ENCODE measurements at places on chromosomes 7 and 10.

DNA sequence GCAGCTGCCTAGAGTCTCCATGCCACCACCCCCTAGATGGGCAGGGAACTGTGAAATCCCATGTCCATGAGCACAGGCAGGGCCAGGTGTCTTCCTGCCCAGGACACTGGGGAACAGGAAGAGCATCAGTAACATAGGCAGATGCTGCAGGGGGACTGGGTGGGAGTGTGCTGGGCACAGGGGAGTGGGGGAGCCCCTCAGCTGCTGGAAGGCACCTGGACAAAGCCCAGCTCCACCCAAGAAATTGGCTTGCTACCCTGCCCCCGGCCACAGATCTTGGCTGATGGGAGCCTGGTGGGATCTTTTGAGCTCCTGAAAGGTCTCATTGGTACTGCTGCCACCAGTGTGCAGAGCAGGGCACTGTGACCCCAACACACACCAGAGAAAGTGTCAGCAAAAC is 66.7 kb downstream of the TCERG1L start:
- no peak for DNase-seq

GRCh38 chr7:219581-220150 is 27.3 kb downstream of the FAM20C start:
- DNase-seq = no peak

- no peak for DNase-seq
Observed at GRCh38 chr7:34133356-34133982, 228.1 kb downstream of the BMPER start.

DNA sequence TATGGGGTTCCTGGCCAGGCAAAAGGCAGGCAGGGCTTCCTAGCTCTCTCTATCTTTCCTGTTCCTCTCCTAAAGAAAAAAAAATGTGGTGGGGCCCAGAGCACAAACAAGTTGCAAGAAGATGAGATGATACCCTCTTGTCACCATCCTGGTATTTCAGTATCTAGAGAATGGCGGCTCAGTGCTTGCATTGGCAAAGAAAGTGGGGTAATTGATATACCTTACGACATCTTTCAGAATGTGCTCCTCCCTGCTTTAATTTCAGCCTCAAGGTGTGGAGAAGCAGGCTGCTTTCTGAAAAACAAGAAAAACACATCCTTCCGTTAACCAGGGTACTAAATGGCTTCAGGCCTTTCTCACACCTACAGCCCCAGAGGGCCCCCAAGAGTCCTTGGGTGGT is 34.5 kb upstream of the CUX1 start:
- DNase-seq = no peak

DNA sequence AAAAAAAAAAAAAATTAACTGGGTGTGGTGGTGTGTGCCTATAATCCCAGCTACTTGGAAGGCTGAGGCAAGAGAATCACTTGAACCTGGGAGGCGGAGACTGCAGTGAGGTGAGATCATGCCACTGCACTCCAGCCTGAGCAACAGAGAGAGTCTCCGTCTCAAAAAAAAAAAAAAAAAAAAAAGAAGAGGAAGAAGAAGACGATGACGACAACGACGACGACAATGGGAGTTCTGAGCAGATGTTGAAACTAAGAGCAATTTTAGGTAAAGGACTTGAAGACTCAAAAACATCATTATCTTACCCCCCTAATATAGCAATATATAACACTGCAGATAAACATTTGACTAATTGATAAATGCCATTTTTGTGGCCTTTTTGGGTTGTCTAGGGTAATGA is 39.5 kb upstream of the PPP1R17 start:
- no peak for DNase-seq

DNA sequence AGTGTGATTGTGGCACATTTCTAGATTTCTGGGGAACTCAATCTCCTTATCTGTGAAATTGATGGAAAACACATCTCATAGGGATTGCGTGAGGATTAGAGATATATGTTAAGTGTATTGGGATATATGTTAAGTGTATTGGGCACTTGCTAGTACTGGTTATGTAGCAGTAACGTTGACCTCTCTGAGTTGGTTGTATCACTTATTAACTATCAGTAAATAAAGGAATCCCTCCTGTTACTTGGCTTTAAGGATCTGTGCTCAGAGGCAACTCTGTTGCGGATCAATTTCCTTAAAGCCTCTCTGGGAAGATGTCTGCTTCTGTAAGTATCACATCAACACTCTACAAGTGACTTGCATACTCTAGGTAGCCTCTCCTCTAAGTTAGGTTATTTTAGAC is 25.2 kb downstream of the GNAI1 start:
- no peak for DNase-seq

DNA sequence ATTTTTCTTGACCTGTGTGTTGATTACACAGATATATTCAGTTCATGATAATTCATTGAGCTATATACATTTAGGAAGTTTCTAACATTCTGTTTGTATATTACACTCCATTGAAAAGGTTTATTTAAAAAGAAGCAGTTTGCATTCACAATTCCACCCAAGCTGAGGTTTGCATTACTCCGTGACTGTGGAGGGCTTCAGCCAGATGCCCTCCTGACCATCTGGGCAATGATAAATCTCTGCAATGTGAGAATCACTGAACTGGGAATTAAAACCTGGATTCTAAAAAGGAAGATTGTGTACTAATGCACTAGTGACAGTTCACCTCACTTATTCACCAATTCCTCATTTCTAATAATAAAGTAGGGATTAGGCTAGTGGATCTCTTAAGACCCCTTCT is 36.4 kb upstream of the CYP2C9 start:
- DNase-seq = no peak

DNA sequence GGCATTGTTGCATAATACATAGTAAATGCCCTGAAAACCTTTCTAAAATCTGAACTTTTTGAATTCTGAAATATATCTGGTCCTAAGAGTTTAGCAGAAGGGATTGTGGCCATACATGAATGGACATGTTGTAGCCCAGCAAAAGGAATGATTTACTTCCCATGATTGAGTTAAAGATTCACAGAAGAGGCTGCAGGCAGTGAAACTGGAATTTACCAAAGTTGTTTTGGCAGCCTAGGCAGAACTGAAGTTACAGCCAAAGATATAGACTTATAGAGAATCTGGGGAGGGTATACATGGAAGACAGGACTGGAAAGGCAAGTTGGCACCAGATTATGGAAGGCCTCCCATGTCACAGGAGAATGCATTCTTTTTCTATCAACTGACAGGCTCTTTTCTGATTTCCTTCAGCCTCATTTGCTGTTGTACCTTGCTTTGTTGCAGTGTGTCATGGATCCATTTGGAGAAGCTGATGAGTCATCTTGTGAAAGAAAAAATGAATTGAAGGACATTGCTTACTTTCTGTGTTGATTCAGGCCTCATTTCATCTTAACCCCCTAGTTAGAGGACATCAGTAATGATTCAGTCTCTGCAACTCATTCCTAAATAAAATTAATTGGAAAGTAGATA is 356.2 kb upstream of the LRGUK start:
- DNase-seq = no peak

DNA sequence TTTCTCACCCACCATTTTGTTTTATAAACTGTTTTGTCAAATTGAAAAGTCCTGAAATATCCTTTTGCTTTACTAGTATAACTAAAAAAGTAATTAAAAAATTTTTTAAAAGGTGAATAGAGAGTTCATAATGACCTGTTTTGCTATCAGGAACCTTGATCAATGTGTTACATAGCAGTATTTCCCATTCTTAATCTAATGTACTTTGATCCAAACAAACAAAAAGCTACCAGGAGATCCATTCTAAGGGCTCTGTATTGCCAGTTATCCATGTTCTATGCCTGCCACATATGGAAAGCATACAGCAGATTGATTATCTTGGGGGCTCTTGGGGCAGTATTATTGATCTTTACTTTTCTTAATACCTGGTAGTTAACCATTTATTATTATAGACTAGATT is 32.1 kb downstream of the ZMYND11 start:
- no peak for DNase-seq

GRCh38 chr7:13476881-13477444 is 512.5 kb downstream of the ETV1 start:
- DNase-seq = no peak

- no peak for DNase-seq
Observed at GRCh38 chr7:92313055-92313454, 67.3 kb downstream of the ANKIB1 start.

- DNase-seq = no peak
Observed at GRCh38 chr10:12308057-12308456, 41.3 kb upstream of the CAMK1D start.

DNA sequence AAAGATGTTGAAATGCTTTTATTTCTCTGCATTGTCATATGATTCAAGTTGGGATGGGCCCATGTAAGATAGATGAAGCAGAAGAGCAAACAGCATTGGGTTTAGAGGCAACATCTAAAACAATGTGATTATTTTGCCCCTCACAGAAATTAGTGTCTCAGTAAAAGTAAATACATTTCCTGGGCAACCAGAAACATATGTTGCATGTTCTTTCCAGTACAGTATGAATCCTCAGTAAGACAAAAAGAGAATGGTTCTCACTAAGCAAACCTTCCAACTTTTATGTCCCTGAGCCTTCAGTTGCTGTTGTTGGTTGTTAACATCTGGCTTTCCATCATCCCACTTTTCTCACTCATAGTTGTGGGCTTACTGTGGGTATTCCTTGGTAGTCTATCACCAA is 222.5 kb upstream of the PRPS1L1 start:
- no peak for DNase-seq

GRCh38 chr7:141102436-141102835 is 28.6 kb downstream of the TMEM178B start:
- DNase-seq = no peak

GRCh38 chr7:3107889-3108570 is 64.4 kb upstream of the CARD11 start:
- no peak for DNase-seq

- no peak for DNase-seq
Observed at GRCh38 chr7:2610898-2611297, 20.9 kb upstream of the TTYH3 start.

GRCh38 chr7:106865130-106866041 is at the start of gene PIK3CG:
PIK3CG (plus strand) TSS chr7:106865282; CDS start chr7:106867562, 2,280 bp downstream.
- DNase-seq = no peak

DNA sequence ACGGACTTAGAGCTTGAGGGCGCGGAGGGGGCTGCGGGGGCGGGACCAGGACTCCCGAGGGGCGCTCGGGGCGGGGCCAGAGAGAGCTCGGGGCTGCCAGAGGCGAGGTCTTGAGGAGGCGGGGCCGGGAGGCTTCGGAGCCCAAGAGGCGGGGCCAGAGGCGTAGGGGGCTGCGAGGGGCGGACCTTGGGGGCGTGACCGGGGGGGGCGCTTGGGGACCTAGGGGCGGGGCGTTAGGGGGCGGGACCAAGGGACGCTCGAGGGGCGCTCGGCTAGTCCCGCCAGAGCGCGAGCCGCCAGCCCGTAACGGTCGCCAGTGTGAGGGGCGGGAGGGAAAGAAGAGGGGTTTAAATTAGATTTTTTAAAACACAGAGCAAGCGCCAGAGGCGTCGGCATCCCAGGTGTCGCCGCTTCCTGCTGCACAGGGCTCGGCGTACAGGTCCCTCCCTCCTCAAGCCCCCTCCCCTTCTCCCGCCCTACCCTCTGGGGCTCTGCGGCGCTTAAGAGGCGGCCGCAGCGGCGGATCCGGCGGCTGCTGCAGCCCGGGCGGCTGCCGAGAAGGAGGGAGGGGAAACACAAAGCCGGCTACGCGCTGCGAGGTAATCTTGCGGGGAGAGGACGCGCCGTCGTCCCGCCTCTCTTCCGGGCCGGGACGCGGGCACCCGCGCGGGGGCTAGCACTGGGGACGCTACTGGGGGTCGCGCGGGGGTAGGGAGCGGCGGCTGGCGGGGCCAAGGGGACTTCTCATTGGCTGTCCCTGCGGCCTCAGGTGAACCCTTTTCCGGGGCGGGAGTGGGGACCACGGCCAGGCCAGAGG is at the start of gene ADD3:
TSS of gene ADD3 (plus strand) at position 284 of the 817 bp plus-strand sequence. CDS start 92,670 bp downstream, outside the sequence.
- DNase-seq = peak; percentile 94

GRCh38 chr7:117068511-117069145 is 115.3 kb downstream of the ST7 start:
- no peak for DNase-seq

DNA sequence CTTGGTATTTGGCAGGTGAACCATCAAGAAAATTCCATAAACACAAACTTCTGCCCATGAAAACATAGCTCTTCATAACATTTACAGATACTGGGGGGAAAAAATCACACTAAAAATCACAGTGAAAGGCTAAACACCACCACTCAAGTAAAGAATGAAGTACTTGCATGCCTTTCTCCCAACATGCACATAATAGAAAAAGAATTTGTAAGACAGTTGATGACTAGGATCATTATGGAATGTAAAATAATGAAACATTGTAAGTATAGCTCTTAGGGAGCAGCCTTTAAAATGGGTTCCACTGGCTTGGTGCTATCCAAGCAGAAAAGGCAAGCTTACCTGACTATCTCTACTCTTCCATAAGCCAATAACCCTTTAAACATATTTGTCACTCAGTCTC is 299.9 kb upstream of the LRRN3 start:
- DNase-seq = no peak

- DNase-seq = no peak
Observed at GRCh38 chr10:15038416-15038815, 5.3 kb upstream of the OLAH start.

GRCh38 chr7:158837790-158838637 is 8.7 kb upstream of the ESYT2 start:
- DNase-seq = no peak

DNA sequence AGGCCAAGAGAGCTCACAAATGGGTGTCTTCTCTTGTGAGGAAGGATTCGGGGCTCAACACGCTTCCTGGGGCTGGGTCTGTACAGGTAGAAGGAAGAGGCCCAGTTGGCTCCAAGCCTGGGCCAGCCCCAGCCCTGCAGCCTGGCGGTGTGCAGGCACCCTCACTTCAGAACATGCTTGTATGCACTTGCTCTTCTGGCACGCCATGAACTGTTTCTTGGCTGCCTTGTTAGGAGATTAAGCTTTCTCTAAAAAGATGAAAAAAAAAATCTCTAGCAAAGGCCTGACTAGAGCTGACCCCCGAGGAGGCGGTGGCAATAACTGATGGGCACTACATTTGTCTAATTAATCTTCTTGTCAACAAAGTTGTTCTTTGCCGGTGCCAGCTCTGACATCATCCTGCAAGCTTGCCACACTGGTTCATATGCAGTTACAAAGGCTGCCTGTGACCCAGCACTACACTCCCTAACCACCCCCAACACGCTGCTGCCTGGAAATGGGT is 94.7 kb downstream of the WDR11 start:
- no peak for DNase-seq

- no peak for DNase-seq
Observed at GRCh38 chr10:87750817-87751216, 67.2 kb downstream of the ATAD1 start.

- no peak for DNase-seq
Observed at GRCh38 chr7:92769844-92770243, 66.5 kb downstream of the CDK6 start.

DNA sequence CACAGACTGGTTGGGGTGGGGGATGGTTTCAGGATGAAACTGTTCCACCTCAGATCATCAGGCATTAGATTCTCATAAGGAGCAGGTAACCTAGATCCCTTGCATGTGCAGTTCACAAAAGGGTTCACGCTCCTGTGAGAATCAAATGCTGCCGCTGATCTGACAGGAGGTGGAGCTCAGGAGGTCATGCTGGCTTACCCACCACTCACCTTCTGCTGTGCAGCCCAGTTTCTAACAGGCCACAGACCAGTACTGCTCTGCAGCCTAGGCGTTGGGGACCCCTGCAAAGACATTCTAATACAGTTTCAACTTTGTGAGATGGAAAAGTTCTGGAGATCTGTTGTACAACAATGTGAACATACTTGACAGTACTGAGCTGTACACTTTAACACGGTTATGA is 39.9 kb downstream of the STRA8 start:
- no peak for DNase-seq

GRCh38 chr7:17773289-17773626 is 167.0 kb downstream of the SNX13 start:
- no peak for DNase-seq
